ENCODE measurements at places on chromosomes 4 and X. TPM values are rescaled to one million over a fixed set of nuclear protein-coding genes. Genes with fewer than 3 reads are reported as not detected.
A peak's percentile ranks its signal among the peaks of the same experiment; 100 is the strongest.

DNA sequence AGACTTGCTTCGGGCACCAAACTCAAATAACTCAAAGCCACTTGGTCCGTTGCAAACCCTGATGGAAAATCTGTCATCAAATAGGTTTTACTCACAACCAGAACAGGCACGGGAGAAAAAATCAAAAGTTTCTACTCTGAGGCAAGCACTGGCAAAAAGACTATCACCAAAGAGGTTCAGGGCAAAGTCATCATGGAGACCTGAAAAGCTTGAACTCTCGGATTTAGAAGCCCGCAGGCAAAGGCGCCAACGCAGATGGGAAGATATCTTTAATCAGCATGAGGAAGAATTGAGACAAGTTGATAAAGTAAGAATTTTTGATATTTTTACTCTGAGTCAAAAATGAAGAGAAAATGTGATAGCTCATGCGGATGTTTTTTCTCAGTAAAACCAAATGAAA lies 87.2 kb downstream of the NRK start:
- no peak for DNase-seq

- DNase-seq = no peak
Measured at GRCh38 chrX:14673236-14673635, 143.9 kb downstream of the GLRA2 start.

PDE6B gene
- polyA plus RNA-seq = 3.4 TPM

DNA sequence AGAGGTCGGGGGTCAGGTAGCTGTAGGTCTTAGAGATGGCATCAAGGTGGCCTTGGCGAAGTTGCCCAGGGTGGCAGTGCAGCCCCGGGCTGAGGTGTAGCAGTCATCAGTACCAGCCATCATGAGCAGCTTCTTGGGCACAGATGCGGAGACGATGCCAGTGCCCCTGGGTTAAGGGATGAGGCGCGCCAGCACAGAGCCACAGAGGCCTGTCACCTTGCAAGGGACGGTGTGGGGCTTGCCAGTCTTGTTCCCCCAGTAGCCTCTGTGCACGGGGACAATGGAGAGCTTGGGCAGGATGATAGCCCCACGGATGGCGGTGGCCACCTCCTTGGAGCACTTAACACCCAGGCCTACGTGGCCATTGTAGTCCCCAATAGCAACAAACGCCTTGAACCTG lies 750.7 kb upstream of the PABPC4L start:
- no peak for DNase-seq

MAN2B2 gene
- 2.1 TPM for polyA plus RNA-seq

GRCh38 chrX:384861-385260 lies 1.8 kb downstream of the PPP2R3B start:
- no peak for DNase-seq

DNA sequence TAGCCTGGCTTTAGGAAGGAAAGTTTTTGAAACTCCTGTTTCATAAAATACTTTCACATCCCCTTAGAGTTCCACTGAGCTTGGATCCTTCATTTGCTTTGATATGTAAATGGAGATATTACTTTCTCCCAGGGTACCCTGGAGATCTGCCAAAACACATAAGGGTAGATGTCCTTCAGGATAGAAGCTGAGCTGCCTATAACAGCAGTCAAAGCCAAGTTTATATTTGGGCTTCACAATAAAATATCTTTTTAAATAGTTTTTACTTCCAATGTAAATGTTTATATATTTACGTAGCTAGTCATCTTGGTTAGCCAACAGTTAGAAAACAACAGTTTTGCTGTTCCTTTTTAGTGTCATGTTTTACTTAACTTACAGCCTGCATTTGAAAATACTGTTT lies 742.3 kb upstream of the POU3F4 start:
- no peak for DNase-seq

DNA sequence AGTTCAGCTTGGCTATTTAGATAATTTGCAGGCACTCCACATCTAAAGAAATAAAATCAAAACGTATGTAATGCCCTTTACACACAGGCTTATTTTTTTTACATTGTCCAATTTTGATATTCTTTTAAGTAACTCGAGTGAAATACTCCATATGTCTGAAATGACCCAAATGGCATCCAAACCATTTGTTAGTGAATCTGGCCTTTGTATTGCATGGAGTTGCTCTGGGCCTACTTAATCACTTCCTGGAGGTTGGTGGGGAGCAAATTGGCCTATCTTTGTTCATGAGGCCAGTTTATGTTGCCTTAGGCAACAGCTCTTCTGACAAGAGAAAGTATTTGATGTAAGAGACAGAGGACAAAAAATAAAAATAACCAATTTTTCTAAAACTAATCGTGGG lies 47.6 kb upstream of the TMEM131L start:
- peak; percentile 49 for DNase-seq

- DNase-seq = no peak
Measured at GRCh38 chrX:154046031-154046781, 26.5 kb upstream of the IRAK1 start.

DNA sequence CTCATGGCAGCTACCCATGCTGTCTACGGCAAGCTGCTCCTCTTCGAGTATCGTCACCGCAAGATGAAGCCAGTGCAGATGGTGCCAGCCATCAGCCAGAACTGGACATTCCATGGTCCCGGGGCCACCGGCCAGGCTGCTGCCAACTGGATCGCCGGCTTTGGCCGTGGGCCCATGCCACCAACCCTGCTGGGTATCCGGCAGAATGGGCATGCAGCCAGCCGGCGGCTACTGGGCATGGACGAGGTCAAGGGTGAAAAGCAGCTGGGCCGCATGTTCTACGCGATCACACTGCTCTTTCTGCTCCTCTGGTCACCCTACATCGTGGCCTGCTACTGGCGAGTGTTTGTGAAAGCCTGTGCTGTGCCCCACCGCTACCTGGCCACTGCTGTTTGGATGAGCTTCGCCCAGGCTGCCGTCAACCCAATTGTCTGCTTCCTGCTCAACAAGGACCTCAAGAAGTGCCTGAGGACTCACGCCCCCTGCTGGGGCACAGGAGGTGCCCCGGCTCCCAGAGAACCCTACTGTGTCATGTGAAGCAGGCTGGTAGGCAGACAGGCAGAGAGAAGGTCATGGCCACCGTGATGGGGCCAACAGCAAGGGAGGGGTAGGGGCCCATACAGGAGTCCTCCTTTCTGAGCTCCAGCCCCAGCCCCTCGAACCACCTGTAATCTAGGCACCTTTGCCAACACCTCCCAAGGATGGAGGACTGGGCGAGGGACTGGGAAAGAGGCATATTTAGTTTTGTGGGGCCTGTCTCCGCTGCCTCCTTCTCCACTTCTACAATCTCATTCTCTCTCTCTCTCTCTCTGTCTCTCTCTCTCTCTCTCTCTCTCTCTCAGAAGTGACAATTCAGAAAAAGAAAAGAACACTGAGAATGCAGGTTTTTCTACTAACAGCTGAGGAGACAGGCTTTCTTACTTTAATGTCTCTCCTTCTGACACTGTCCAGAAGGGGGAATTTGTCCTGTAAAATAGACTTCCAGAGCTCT lies 4.7 kb upstream of the TSPYL2 start:
- peak; percentile 14 for DNase-seq

DNA sequence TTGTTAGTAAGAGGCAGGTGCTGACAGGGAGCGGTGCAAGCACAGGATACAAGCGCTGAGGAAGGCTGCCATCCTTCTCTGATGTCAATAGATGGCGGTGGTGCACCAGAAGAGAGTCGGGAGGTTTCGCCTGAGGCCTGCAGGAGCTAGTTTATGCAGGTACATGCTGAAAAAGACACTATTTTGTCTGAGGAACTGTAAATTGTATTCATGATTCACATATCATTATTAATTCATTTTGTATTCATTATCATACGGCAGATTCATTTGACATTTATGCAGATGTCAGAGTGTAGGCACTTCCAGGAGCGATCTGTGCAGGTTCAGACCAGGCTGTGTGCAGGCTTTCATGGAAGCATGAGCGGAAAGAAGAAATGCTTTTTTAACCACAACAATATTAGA lies 824.0 kb downstream of the STIM2 start:
- peak; percentile 85 for DNase-seq

TAF1 gene
- 5.3 TPM for polyA plus RNA-seq

- DNase-seq = no peak
Measured at GRCh38 chr4:85210353-85210752, 243.9 kb upstream of the WDFY3 start.

SH3BP2 gene
- 15.2 TPM for polyA plus RNA-seq

GABRG1 gene
- polyA plus RNA-seq = 0.34 TPM

- DNase-seq = no peak
Measured at GRCh38 chr4:85707611-85708010, 232.7 kb downstream of the ARHGAP24 start.

- no peak for DNase-seq
Measured at GRCh38 chr4:78312989-78313753, 238.4 kb upstream of the ANXA3 start.

CRLF2 gene
- polyA plus RNA-seq = not detected

DNA sequence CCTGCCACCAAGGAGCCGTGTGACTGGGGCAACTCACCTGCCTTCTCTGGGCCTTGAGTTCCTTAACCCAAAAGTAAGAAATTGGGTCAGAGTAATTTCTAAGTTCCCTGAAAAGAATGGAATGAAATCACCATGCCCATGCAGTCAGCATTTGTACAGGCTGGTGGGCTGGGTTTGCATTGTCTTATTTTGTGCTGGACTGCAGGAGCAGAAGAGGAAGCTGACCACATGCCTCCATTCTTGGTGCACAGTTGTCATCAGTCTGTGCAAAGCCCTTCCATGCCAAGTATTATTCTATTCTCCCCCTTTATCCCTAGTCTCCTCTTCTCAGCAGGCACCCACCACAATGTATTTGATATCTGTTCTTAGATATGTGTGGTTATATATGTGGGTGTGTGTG lies 56.3 kb downstream of the FHDC1 start:
- DNase-seq = no peak

DNA sequence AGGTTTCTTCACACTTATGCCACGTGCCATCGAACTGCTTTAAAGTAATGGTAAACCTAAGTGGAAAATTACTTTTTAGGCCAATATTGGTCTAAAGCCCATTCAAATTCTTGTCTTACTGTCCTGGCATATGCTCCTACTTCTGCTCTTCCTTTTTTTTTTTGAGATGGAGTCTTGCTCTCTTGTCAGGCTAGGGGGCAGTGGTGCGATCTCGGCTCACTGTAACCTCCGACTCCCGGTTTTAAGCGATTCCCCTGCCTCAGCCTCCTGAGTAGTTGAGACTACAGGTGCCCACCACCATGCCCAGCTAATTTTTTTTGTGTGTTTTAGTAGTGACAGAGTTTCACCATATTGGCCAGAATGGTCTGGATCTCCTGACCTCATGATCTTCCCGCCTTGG lies 129.0 kb upstream of the TECRL start:
- DNase-seq = peak; percentile 71

DNA sequence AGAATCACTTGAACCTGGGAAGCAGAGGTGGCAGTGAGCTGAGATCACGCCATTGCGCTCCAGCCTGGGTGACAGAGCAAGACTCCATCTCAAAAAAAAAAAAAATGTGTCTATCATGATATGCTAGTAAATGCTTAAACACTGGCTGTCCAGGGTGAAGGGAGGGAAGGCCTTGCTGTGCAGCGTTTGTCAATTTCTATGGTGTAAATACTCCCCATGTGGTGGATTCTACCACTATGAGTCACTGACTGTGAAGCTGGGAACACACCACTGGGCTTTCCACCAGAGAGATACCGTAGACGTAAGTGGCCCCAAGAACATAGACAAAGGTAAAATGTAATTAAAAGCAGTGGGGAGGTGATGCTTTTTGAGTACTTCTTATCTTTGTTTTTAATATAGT lies 51.3 kb upstream of the LEF1 start:
- no peak for DNase-seq

- DNase-seq = no peak
Measured at GRCh38 chrX:13923289-13923688, 106.4 kb upstream of the GPM6B start.

DNA sequence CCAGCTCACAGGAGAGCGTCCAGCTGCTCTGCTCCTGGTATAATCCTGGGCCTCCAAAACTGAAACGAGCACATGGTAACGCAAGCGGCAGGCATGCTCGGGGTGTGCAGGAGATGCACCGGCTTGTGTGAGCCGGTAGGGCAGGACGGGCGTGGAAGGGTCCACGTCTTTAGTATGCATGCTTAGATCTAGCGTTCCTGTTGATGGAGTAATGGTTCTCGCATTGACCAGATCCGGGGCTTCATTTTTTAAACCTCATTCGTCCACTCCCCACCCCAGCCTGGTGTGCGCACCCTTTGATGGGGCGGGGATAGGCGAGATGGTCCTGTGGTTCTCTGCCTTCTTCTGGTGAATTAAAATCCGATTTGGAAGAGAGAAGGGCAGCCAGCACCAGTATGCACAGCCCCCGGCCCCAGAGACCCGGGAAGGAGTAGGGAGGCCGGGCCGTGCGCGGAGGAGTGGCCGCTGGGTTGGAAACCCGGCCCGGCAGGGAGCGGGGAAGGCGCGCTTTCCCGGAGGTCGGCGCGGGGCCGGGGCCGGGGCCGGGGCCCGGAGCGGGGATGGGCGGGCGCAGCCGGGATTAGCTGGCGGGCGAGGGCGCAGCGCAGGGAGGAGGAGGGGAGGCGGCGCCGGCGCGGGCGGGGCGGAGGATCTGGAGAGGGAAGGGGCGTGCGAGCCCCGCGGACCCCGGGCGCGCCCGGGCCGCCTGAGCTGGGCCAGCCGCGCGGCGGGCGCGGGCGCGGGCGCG lies 39.9 kb downstream of the FAM149A start:
- DNase-seq = peak; percentile 91

DNA sequence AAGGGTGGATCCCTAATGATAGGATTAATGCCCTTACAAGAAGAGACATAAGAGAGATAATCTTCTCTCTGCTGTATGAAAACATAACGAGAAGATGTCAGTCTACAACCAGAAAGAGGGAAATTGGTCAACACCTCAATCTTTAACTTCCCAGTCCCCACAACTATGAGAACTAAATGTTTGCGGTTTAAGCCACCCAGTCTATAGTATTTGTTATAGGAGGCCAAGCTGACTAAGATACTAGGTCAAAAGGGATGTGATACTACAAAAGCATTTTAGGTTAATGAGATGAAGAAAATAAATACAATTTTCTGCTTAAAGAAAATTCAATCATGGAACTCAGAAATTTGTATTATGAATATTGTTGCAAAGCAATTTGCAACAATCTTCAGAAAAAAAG lies 55.4 kb upstream of the LHFPL1 start:
- DNase-seq = no peak

DNA sequence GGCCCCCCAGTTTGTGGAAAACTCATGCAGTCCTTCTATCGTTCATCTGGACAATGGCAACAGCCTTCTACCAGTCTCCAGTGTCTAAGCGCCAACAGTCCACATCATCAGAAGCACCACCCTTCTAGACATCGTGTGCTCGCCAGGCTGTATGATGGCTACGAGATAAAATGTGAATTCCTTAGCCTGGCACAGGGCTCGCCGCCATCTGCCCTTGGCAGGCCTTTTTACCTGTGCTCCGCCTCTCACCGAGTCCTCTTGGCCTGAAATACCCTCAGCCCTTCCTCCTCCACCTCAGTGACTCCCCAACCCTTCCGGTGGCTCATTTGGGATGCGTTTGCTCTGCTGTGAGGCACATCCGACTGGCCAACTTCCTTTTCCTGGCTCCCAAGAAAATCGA lies 15.9 kb upstream of the STS start:
- DNase-seq = no peak

ADH1B gene
- not detected for polyA plus RNA-seq

- DNase-seq = no peak
Measured at GRCh38 chrX:124085063-124085462, 123.6 kb downstream of the STAG2 start.

GRCh38 chr4:23890369-23891063 lies 669 bp upstream of the PPARGC1A start:
- DNase-seq = peak; percentile 19

GRCh38 chr4:144355811-144356757 lies 215.6 kb upstream of the GYPA start:
- peak; percentile 58 for DNase-seq

PWWP3B gene
- polyA plus RNA-seq = 0.92 TPM

All from GM23338 (cell line).